ENCODE measurements at places on chromosomes 1 and 21. TPM values are rescaled to one million over a fixed set of nuclear protein-coding genes. Genes with fewer than 3 reads are reported as not detected.

F5 gene
- not detected for total RNA-seq

NUDT4B gene
- total RNA-seq = 13.5 TPM

BSDC1 gene
- 47.7 TPM for total RNA-seq

FLVCR1 gene
- total RNA-seq = 9.2 TPM

MEX3A gene
- total RNA-seq = 1.7 TPM

TRIM63 gene
- total RNA-seq = 0.07 TPM

Data from nasal cavity respiratory epithelium epithelial cell of viscerocranial mucosa (primary cell).